Activated effector memory CD4-positive, alpha-beta T cell treated with anti-CD3 and anti-CD28 coated beads, Interleukin-2, amount 50 U/mL, for 16 hours (primary cell): ENCODE measurements at places on chromosomes 12 and 14.

DNA sequence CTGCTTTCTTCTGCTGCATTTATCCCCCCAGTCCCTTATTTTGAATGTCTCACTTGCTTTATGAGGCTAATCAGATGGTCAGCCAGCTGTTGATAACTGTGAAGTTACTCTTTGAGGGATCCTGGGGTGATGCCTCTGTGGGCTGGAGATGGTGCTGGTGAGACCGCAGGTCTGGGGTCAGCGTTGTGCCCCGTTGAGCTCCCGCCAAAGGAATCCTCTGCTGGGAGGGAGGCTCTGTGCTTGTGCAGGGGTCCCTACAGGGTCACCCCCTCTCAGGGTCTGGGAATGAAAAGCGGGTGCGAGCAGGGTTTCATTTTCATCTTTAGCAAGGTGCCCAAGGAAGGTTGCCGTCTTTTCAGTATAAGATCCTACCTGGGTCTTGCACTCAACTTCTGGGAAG lies 161.2 kb upstream of the RTL1 start:
- no peak for DNase-seq

GRCh38 chr12:76375470-76375869 lies 27.3 kb upstream of the BBS10 start:
- no peak for DNase-seq

DNA sequence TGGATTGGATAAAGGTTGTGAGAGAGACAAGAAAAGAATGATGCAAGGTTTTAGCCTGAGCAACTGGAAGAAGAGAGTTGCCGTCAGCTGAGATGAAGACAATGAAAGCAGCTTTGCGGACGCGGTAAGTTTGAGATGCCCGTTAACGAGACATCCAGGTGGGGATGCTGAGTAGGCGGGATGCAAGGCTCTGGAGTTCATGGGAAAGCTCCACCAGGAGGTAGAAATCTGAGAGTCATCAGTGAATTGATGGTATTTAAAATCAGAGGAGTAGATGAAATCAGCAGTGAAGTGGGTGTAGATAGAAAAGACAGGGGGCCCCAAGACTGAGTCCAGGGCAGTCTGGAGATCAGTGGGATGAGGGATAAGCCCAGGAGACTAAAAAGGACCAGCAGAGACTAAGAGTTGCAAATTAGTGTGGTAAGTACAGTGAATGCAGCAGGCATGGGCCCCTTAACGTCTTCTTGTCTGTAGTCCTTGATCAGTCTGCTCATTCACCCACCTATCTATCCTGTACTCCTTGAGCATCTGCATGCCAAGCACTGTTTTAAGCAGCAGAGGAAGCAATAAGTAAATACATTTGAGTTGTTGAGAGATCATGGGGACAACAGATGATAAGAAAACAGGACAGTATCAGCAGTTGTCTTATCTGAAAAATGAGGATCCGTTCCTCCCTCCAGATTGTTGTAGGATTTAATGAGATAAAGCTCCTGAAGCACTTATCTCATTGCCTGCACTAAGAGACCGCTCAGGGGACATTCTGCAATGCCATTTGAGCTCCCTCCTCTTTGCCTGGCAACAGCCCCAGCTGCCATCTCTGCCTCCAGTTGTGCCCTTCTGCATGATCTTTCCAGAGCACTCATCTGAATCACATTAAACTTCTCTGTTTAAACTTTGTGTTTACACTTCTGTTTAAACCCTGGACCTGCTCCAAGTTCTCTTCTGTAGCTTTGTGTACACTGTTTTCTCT lies 91.5 kb downstream of the APAF1 start:
- no peak for DNase-seq

DNA sequence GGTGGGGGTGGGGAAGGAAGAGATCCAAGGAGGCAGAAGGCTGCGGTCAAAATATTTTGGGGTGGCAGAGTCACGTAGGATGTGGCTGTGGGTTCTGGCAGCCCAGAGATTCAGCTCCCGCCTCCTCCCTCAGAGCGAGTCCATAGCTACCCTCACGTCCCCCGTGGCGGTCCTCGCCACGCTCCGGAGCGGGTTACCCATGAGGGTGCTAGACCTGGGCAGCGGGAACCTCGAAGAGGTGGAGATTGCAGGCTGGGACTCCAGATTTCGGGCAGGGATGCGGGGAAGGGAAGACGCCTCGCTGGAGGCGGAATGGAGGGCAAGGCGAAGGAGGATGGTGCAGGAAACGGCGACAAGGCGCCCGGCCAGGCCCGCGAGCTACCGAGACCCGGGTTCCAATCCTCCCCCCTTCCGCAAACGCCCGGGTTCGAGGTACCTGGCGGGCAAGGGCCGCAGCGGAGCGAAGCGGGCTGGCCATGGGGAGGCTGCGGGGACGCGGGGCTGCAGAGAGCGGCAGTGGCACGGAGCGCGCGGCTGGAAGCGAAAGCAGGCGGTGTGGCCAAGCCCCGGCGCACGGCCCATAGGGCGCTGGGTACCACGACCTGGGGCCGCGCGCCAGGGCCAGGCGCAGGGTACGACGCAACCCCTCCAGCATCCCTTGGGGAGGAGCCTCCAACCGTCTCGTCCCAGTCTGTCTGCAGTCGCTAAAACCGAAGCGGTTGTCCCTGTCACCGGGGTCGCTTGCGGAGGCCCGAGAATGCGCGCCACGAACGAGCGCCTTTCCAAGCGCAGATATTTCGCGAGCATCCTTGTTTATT lies 46.2 kb downstream of the BCAT1 start:
- DNase-seq = no peak

DNA sequence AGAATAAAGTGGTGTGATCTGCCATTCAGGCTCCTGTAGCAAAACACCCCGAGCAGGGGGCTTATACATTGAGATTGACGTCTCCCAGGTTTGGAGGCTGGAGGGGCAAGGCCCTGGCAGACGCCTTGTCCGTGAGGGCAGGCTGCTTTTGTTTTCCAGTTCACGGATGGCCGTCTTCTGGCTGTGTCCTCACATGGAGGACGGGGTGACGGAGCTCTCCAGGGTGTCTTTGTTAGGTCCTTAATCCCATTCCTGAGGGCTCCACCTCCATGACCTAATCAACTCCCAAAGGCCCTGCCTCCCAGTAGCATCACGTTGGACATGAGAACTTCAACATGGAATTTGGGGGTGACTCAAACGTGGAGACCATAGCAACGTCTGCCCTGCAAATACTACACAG lies 147.7 kb downstream of the KIF26A start:
- DNase-seq = no peak

DNA sequence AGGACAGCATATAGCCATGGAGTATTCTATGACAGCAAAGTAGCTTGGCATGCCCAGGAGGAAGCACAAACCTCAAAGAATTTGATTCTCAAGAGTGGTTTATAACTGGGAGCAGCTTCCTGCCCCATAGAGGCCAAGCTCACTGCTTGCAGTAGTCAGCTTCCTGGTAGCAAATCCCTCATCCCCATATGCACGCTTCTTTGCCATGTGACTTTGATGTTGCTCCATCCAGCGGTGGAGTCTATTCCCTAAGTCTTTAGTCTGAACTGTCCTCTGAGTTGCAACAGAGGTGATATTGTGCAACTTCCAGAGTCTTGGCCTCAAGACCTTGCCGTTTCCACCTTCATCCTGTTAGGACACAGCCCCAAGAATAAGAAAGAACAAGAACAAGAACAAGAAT lies 996.8 kb upstream of the TMEM132C start:
- no peak for DNase-seq

- no peak for DNase-seq
These were observed 6.9 kb downstream of the HECTD1 start for GRCh38 chr14:31200702-31200990.

GRCh38 chr12:123916729-123917128 lies 55.9 kb downstream of the CCDC92 start:
- DNase-seq = peak; percentile 84

- no peak for DNase-seq
These were observed 1201.5 kb downstream of the BCL11B start for GRCh38 chr14:98070536-98070935.

DNA sequence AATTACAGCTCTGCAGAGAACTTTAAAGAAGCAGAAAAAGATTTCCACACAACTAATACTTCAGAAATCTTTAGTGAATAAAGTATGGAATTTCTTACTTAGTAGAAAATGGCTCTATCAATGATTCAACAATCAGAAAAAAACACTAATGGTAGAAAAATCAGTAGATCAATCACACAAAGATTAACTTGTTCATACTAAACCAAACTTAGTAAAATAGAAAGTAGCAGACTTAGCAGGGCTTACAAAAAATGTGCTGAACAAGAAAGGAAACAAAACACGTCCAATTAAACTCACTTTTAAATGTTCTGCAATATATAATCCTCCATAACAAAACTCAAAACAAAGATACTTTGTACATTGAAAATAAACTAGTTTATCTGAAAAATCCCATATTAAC lies 38.9 kb downstream of the CEP128 start:
- no peak for DNase-seq

- DNase-seq = no peak
These were observed 13.8 kb downstream of the PCBP2 start for GRCh38 chr12:53465679-53466078.

- DNase-seq = no peak
These were observed 1865.6 kb upstream of the FLRT2 start for GRCh38 chr14:83664389-83664788.
